Left renal pelvis (tissue), 4 donors: ENCODE measurements at places on chromosomes 1 and 21. TPM values are rescaled to one million over a fixed set of nuclear protein-coding genes. Genes with fewer than 3 reads are reported as not detected.

MPL gene
- polyA plus RNA-seq: 0.72 TPM

RHBDL2 gene
- 1.7 TPM for polyA plus RNA-seq

- DNase-seq: no peak
Observed at GRCh38 chr1:172537366-172537765, 4.4 kb downstream of the SUCO start.

GRCh38 chr1:200039849-200040474, 12.5 kb downstream of the NR5A2 start:
- no peak for DNase-seq
